T-helper 2 cell treated with Interferon-gamma antibody and Interleukin-4, amounts not matched to agents 5 μg/mL and 100 μg/mL, for 36 hours (primary cell): ENCODE measurements at places on chromosomes 6 and 20.

DNA sequence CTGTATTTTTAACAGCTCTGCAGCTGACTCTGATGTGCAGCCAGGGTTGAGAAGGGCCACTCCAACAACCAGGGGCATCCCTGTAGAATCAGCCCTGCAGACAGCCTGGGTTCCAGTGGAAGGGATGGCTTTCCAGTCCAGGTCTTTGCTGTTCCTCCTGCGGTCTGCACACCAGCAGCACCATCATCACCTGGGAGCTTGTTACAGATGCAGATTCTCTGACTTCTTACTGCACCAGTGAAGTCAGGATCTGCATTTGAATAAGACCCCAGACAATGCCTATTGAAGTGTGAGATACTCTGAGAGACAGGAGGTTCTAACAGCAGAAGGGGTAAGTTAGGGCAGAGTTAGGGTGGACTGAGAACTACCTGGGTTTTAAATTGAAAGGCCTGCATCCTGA is 151.3 kb downstream of the F13A1 start:
- DNase-seq: no peak

GRCh38 chr6:116170358-116171057 is 44.6 kb upstream of the COL10A1 start:
- DNase-seq: no peak

- no peak for DNase-seq
These were observed 422.7 kb downstream of the TFAP2B start for GRCh38 chr6:51241376-51241775.

- DNase-seq: no peak
These were observed 551.3 kb upstream of the CDH4 start for GRCh38 chr20:60700728-60701127.

- DNase-seq: no peak
These were observed 8.7 kb downstream of the JAG1 start for GRCh38 chr20:10665027-10665561.

GRCh38 chr6:27139756-27140579 is 107.5 kb upstream of the PRSS16 start:
- DNase-seq: no peak

GRCh38 chr20:1015181-1015580 is 13.1 kb upstream of the RSPO4 start:
- DNase-seq: no peak
